Adipose tissue (tissue), 3 donors: ENCODE measurements at places on chromosomes 11 and 22. TPM values are rescaled to one million over a fixed set of nuclear protein-coding genes. Genes with fewer than 3 reads are reported as not detected.

ANGPTL5 gene
- polyA plus RNA-seq = 0.73 TPM

GTSE1 gene
- 0.34 TPM for polyA plus RNA-seq

MMP13 gene
- not detected for polyA plus RNA-seq

GRM5 gene
- not detected for polyA plus RNA-seq

GAS2 gene
- polyA plus RNA-seq = 0.52 TPM

HSD17B12 gene
- polyA plus RNA-seq = 20.4 TPM

RANBP1 gene
- 94.7 TPM for polyA plus RNA-seq

BACE1-AS gene
- polyA plus RNA-seq = 2.3 TPM

ZNF280B gene
- not detected for polyA plus RNA-seq

APOL3 gene
- 44.3 TPM for polyA plus RNA-seq

SPI1 gene
- 49.3 TPM for polyA plus RNA-seq

SCN3B gene
- polyA plus RNA-seq = 0.70 TPM

ENTHD1 gene
- polyA plus RNA-seq = not detected

RTN4R gene
- 0.22 TPM for polyA plus RNA-seq

HIC2 gene
- polyA plus RNA-seq = 1.6 TPM

CD82 gene
- 31.7 TPM for polyA plus RNA-seq

TRPM5 gene
- 0.61 TPM for polyA plus RNA-seq

FOLH1 gene
- 0.08 TPM for polyA plus RNA-seq

MFRP gene
- not detected for polyA plus RNA-seq

SYT8 gene
- 0.31 TPM for polyA plus RNA-seq

OR51B2 gene
- polyA plus RNA-seq = not detected

NAALAD2 gene
- polyA plus RNA-seq = 5.5 TPM

CHRM1 gene
- 0.10 TPM for polyA plus RNA-seq

SC5D gene
- 19.7 TPM for polyA plus RNA-seq

OSBP gene
- 18.9 TPM for polyA plus RNA-seq
